Left colon (tissue), 2 donors: ENCODE measurements at places on chromosomes 7 and 10.

GRCh38 chr7:140416560-140416959 lies 12.7 kb downstream of the RAB19 start:
- DNase-seq = peak; percentile 46

DNA sequence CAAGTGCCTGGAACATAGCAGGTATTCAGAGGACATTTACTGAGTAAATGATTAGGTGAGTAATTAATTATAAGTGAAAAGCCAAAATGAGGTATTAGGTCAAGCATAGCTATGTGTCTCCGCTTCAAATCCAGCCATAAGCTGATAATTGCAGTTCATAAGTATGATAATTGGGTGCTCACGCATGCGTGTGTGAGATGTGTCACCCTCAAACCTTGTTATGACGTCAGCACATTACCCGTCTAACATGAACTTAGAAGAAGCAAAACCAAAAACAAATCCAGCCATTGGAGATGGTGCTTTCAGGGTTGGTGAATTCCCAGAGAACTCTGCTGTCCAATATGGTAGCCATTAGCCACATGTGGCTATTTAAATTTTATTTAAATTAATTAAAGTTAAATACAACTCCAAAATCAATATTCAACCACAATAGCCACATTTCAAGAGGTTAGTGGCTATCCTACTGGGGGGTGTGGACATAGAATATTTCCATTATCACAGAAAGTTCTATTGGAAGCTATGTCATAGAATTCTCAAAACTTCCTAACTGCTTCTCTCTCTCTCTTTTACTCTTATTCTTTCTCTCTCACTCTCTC lies at the start of gene CPA5:
Gene CPA5, plus strand, starts transcription at position 546 of the 596 bp plus-strand sequence. CDS start 1,670 bp downstream, outside the sequence.
- DNase-seq = no peak

GRCh38 chr10:1420661-1421362 lies 316.5 kb downstream of the ADARB2 start:
- DNase-seq = peak; percentile 77

- DNase-seq = no peak
These were observed 17.1 kb upstream of the PTF1A start for GRCh38 chr10:23174977-23175512.

DNA sequence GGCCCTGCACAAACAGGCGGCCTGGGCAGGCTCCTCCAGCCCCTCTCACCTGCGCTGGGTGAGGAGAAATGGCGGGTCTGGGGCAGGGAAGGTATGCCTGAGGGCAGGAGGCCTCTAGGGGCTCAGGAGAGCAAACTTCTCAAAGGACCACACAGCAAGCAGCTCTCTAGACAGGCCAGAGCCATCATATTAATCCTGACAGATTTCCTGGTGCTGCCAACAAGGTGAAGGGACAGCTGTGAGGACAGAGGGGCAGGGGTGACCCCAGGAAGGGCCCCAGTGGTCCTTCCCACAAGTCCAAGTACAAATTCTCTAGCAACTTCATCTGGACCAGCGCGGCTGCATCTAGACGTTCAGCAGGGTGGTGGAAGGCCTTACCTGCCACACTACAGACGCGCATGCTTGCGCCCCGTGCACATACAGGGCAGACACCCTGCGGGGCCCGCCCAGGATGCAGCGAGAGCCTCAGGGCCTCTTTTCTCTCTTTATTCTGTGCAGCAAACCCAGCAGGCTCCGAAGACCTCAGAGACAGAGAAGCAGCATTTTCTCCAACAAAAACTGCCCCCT lies 62.1 kb downstream of the ZRANB1 start:
- no peak for DNase-seq

DNA sequence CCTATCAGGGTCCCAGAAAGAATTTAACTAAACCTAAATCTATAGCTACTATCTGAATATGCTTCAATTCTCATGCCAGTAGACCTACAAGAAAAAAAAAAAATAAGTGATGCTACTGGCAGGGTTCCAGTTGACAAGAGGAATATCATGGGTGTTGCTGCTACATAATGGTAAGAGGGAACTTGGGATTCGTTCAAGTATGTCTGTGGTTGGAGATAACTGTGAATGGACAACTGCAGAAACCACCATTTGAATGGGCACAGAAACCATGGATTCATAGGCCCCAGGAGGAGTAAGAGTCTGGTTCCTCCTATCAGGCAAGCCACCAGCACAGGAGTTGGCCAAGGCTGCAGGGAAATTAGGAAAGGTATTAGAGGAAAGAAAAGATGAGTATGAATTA lies 287.6 kb upstream of the HGF start:
- DNase-seq = no peak

- no peak for DNase-seq
These were observed 217.9 kb downstream of the ADARB2 start for GRCh38 chr10:1519391-1519790.

DNA sequence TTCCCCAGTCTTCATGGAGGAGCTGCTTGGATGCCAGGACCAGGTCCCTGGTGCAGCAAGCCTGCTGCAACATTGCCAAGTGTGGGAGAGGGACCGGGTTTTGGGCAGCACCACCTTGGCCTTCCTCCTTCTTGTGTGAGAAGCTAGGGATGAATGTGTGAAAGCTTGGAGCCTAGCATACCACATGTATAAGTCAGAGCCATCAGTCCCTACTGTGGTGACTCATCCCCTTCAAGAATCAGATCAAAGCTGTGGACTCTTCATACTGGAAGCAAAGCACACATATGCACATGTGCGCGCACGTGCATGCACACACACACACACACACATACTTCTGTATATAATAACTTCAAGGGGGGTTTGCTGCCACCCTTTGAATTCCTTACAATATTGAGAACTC lies 527.8 kb downstream of the LRMDA start:
- no peak for DNase-seq

- DNase-seq = no peak
These were observed 13.9 kb downstream of the FKBP6 start for GRCh38 chr7:73341877-73342276.

GRCh38 chr10:5314840-5315239 lies 49.9 kb upstream of the UCN3 start:
- DNase-seq = no peak

DNA sequence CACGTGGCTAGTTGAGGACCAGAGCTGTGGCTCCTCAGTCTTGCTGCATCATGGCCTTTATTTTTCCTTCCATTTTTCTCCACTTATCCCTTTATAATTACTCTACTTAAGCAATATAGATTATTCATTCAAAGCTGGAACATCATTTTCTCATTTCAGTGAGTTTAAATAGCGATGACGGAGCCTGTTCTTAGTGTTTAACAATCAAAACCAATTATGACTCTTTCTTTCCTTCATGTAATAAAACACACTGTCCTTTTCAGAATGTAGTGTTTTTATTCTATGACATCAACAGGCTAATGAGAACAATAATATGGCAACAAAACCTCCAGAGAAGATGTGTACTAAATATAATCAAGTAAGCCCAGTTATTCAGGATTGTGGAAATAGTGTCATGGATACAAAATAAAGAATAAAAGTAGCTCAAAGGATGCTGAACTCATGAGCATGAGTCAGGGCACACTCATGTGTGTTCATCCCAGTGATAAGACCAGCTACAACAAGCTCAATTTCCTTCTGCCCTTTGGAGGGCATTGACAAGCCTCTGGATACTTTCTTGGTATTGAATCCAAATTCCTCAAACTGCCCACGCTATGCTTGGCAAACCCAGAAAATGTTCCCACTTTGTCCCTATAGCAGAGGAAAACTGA lies 188.4 kb downstream of the CYP26A1 start:
- DNase-seq = no peak

GRCh38 chr7:131255242-131255641 lies 72.4 kb upstream of the MKLN1 start:
- DNase-seq = no peak

- DNase-seq = no peak
These were observed 117.0 kb upstream of the ARID5B start for GRCh38 chr10:61784354-61785133.

DNA sequence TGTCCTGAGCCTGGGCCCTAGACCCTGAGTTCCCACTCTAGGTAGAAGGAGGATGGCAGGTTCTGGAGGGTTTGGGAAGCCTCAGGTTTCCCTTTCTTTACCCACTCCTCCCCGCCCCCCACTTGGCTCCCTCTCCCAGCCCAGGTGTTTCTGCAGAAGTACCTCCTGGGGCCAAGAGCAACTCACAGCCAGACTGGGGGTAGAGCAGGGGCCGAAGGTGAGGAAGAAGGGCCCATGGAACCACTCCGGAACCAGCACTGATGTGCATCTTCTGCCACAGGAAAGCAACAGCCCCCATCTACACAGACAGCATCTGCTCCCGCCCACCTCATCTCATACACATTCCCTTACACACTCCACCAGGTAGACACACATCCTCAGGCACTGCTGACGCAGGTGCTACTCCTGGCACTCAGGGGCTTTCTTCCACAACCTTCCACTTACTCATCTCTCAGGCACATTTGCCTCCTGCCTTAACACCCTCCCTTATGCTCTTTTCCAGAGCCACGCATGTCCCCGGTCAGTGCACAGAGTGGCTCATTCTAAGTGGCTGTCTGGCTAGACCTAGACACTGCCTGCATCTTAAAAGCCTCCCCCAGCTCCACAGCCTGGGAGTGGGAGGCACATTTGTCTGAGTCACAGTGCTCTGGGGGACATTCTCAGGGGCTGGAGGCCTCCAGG lies 1.8 kb downstream of the EPHB6 start:
- DNase-seq = no peak

GRCh38 chr10:43117031-43117776 lies 21.0 kb upstream of the CSGALNACT2 start:
- no peak for DNase-seq

GRCh38 chr10:73874267-73875138 lies at the start of gene CAMK2G:
Gene CAMK2G, minus strand, starts transcription at chr10:73874555. Its CDS starts 94 bp downstream, at chr10:73874461.
- DNase-seq = peak; percentile 83

DNA sequence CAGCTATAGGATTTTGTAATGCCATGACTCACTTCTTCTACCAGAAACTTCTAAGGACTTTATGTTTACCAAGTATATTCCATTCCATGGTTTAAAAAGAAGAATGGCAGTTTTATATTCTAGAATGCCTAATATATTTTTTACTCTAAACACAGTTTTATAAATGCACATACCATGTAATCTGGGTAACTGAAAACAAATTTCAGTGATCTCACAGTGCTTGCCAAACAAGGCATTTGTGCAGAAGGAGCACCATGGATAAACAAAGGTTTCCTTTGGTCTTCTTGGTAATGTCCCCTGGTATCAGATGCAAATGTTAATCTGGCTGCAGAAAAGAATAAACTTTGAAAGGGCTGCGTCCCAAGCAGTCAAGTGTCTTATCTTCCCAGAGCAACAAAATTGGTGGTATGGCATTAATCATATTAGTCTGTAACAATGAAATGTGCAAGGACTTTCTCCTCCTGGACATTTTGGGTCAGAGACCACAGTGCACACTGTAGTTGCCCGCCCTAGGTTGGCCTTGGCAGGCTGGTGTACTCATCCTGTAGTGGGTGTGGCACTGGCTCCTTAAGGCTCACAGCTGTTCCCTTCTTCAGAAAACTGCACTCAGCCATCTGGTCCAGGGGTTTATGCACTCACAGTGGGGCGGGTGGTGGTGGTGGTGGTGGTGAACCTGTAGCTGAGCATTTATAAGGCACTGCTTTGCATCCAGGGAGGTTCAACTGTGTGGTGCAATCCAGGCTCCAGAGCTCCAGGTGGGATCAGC lies 56.7 kb downstream of the LAMB4 start:
- DNase-seq = peak; percentile 28

DNA sequence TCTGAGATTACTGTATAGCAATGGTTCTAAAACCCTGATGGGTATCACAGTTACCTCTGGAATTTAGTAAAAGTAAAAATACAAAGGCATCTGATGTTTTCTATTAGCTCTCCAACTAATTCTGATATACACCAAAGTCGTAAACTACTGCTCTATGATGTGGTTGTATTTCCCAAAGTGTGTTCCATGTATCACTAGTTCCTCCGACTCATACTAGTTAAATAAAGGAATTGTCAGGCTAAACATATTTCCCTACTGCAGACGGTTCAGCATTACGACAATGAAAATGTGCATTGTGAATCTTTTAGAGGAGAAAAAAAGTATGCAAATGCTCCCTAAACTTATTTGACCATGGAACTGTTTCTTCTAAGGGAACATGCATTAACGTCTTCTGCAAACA lies 38.9 kb downstream of the ZNF365 start:
- DNase-seq = no peak

DNA sequence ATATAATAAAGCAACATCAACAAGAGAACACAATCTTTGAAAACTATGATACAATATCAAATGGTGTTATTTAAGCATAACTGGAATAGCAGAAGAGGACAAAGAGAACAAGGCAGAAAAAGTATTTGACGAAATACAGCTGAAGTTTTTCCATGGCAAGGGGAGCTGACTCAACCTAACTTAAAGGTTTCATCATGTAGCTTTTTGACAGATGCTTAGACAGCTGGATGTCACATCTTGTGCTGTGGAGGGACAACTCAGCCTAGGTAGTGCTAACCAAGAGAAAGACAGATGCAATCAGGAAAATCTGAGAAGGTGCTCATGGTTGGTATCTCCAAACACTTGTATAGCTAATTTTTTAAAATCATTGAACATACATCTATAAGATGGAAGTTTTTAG lies 208.2 kb downstream of the TFEC start:
- no peak for DNase-seq

DNA sequence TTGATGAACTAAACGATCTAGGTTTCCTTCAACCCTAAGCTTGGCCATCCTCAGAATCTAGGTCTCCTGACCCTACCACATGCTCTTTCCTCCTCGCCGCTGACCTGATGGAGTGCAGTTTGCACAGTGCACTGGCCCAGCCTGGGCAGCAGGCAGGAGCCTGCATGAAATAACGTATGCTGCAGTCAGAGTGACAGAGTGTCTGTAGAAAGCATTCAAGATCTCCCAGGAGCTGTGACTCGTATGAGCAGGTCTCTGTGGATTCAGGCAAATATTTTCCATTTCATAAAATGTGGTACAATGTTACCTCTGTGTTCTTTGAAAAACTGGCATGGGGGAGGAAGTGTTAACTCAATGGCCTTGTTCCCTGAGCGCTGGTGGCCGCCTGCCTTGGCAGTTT lies 441.8 kb downstream of the RPS24 start:
- no peak for DNase-seq

- no peak for DNase-seq
These were observed 136.3 kb downstream of the ARL5B start for GRCh38 chr10:18795549-18795948.

GRCh38 chr10:55311848-55312635 lies 511.0 kb upstream of the PCDH15 start:
- no peak for DNase-seq

DNA sequence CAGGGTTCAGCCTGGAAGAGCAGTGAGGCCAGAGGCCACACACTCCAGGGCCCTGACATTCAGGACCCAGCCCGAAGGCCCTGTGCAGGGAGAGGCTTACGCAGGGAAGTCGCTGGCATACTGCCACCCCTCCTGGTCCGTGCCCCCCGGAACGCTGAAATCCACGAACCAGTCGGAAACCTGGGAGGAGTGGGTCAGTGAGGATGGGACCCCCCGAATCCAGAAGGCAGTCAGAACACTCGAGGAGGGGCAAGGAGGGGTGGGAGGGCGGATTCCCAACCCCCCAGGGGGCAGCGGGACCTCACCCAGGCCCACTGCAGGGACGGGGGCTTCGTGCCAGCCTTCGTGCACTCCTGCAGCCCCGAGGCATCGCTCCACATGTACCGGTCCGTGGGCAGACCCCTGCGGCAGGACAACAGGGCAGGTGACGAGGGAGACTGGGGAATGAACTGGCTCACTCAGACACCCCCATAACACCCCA lies 13.5 kb downstream of the BHLHA15 start:
- DNase-seq = no peak

GRCh38 chr7:22444181-22444971 lies 55.6 kb downstream of the STEAP1B start:
- peak; percentile 50 for DNase-seq
